Tibial nerve (tissue), 4 donors: ENCODE measurements at places on chromosomes 6 and 20.

GRCh38 chr6:3557336-3557735 lies 100.5 kb upstream of the SLC22A23 start:
- DNase-seq = no peak
- no peak overlapping the region for H3K27ac ChIP-seq
- no peaks in the 10 kb centered on the region for H3K4me1 ChIP-seq
- H3K4me3 ChIP-seq = no peak overlapping the region

DNA sequence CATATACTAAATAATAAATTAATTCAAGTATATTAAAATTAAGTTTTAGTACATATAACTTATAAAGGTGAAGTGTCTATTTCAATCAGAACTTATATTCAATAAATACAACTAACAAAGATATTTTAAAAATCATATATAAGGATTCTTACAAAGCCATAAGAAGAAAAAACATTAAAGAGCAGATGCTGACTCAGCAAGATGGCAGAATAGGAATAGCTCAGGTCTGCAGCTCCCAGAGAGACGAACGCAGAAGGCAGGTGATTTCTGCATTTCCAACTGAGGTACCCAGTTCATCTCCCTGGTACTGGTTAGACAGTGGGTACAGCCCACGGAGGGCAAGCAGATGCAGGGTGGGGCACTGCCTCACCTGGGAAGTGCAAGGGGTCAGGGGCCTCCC lies 811.1 kb downstream of the EYS start:
- H3K27me3 ChIP-seq = no peaks in the 10 kb centered on the region
- no peaks in the 10 kb centered on the region for H3K4me1 ChIP-seq
- H3K27ac ChIP-seq = no peak overlapping the region
- H3K36me3 ChIP-seq = no peaks in the 10 kb centered on the region
- H3K4me3 ChIP-seq = no peak overlapping the region

GRCh38 chr20:51510936-51511605 lies 31.4 kb downstream of the NFATC2 start:
- H3K4me1 ChIP-seq = peaks cover 24% of the 10 kb centered on the region
- DNase-seq = no peak
- H3K27ac ChIP-seq = no peak overlapping the region
- H3K4me3 ChIP-seq = no peak overlapping the region
- no peaks in the 10 kb centered on the region for H3K27me3 ChIP-seq

DNA sequence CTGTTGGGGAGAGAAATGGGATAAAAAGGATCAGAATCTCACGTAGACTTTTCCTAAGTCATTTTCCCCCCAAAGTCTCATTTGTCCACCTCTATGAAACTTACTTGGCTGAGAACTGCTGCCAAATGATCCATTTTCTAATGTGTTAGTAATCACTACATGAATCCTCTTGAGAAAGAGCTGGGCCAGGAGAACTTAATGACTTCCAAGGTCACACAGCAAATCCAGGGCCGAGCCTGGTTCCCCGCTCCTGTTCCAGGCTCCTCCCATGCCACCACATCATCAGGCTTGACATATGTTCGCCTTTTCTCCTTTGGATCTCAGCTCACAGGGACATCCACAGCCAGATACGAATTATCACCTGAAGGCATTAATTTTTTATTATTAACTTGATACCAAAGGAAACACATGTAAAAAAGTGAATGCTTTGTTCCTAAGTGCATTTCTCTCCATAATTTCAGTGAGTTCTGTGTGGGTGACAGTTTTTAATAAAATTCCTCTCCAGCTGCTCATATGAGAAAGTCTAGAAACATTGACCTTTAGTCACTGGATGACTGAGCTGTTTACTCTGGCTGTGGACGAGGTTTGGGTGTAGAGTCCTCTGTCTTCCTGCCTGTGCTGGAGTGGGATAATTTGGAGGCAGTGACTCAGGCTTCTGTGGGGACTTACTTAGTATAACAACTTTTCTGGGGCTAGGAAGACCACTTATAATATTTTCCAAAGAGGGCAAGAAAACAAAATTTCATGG lies 276.3 kb downstream of the PAX1 start:
- H3K27ac ChIP-seq = peak overlapping the region; percentile 13
- H3K27me3 ChIP-seq = no peaks in the 10 kb centered on the region
- no peak overlapping the region for H3K4me3 ChIP-seq
- no peaks in the 10 kb centered on the region for H3K4me1 ChIP-seq
- H3K36me3 ChIP-seq = no peaks in the 10 kb centered on the region

DNA sequence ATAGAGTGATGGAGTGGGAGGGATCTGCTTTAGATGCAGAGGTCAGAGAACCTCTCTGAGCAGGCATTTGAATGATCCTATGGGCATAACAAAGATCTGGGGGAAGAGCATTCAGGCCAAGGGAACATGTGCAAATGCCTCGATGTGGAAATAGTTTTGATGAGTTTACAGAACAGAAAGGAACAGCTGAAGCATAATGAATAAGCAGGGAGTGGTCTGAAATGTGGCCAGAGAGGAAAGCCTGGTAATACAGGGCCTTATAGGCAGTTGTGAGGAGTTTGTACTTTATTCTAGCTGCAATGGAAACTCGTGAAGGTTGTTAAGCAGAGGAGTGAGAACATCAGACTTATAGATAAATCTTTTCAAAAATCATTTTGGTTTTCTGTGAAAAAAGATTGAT lies 33.0 kb upstream of the ME1 start:
- H3K27me3 ChIP-seq = no peaks in the 10 kb centered on the region
- no peak overlapping the region for H3K4me3 ChIP-seq
- H3K27ac ChIP-seq = no peak overlapping the region
- no peak for DNase-seq
- peaks cover 6% of the 10 kb centered on the region for H3K4me1 ChIP-seq

- DNase-seq = no peak
- no peaks in the 10 kb centered on the region for H3K36me3 ChIP-seq
- no peak overlapping the region for H3K4me3 ChIP-seq
- H3K27me3 ChIP-seq = no peaks in the 10 kb centered on the region
These were observed 160.4 kb downstream of the TMEM242 start for GRCh38 chr6:157162766-157163433.

DNA sequence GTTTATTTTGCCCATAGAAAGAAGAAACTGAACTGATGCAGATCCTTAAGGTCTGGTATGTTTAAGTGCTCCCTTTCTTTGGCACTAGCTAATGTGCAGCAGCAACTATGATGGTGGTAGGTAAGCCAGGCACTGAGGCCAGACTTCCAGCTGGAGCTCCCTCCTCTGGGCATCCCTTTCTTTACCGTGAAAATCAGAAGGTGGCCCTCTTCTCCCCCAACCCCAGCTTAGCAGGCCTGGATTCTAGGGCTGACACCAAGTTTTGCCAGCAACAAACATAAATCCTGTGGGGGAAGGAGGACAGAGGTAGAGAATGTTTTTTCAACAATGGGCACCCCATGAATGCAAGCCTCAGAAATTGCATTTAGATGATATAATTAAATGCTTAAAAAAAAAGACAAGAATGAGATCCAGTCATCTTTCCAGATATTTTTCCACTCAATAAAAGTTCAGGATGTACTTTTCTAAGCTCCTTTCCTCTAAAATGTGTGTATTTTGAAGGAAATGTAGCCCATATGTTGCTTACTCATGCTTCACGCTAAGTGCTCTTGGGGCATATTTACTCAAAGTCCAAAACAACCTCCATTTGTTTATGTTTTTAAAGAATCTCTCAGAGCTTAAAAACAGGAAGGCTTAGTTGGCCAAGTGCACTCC lies 123.9 kb upstream of the NXT1 start:
- no peaks in the 10 kb centered on the region for H3K27me3 ChIP-seq
- H3K27ac ChIP-seq = no peak overlapping the region

DNA sequence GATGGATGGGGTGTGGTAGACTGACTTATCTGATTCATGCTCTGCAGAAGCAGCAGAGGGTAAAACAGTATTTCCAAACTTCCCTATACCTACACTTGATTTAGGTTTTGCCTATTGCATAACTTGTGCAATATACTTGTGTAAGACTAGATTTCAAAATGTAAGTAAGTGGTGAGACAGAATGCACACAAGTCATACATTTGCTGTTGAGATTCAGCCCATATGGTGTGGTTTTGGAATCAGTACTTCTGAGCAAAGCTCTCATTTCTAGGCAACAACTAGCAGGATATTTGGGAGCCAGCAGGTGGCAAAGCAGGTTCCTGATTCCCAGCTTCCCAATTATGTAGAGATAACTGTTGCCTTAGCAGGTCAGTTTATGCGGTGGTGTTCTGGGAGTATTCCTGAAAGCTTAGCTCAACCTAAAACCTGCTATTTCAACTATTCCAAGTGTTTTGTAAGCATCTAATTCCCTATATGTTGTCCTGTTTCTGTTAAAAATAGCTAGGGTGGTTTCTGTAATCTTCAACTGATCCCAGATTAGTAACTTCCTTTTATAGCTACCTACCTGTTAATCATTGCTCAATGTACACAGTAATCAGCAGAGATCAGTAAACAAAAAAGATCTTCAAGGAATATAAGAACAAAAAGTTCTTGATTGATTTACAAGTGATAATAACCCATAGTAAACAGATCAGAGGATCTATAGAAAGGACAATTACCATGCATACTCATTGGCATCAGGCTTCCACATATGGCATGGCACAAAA lies 8.5 kb upstream of the FABP7 start:
- no peak overlapping the region for H3K27ac ChIP-seq
- no peak overlapping the region for H3K4me3 ChIP-seq
- no peaks in the 10 kb centered on the region for H3K27me3 ChIP-seq

DNA sequence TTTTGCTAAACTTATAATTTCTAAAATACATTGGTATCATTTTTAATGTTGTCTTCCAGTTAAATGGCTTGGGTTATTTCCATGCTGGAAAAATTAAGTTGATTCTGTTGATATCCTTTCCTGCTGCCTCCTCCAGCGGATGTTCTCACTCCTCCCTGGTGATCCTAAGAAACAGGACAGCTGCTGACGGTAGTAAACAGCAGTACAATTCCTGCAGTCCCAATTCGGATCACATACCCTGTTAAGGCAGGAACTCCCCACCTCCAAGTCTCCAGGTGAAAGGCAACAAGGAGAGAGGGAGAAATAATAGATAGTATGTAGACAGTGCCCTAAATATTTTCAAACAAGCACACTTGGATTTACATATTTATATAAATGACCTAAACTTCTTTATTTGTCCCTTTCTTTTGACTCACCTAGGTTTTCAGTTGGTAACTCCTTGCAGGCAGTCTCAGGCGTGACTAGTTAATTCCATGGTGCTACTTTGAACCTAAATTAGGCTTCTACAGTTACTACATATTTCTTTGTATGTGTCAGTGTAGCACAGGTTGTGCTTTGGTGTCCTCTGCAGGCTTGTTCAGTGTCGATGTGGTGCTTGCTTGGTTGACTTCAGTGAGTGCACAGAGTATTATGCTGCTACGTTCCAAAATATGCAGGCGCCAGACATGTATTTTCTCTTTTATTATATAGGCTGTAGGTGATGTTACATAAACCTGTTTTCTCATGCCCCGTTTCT lies 126.0 kb downstream of the ADGRB3 start:
- H3K36me3 ChIP-seq = no peaks in the 10 kb centered on the region
- H3K27me3 ChIP-seq = no peaks in the 10 kb centered on the region
- no peak for DNase-seq
- no peaks in the 10 kb centered on the region for H3K4me1 ChIP-seq

GRCh38 chr20:36167902-36168503 lies 13.5 kb downstream of the EPB41L1 start:
- peaks cover 6% of the 10 kb centered on the region for H3K36me3 ChIP-seq
- H3K27ac ChIP-seq = no peak overlapping the region
- no peaks in the 10 kb centered on the region for H3K27me3 ChIP-seq
- no peaks in the 10 kb centered on the region for H3K4me1 ChIP-seq
- no peak overlapping the region for H3K4me3 ChIP-seq

DNA sequence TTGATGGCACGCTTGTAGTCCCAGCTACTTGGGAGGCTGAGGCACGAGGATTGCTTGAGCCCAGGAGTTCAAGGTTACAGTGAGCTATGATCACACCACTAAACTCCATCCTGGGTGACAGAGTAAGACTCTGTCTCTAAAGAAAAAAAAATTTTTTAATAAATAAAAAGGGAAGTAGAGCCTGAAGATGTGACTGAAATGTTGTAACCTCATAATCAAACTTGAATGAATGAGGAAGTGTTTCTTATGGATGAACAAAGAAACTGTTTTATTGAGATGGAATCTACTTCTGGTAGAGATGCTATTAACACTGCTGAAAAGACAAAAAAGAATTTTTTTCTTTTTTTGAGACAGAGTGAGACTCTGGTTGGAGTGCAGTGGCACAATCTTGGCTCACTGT lies 6.7 kb downstream of the MAK start:
- H3K27ac ChIP-seq = no peak overlapping the region
- no peaks in the 10 kb centered on the region for H3K27me3 ChIP-seq
- DNase-seq = no peak
- H3K4me1 ChIP-seq = no peaks in the 10 kb centered on the region

DNA sequence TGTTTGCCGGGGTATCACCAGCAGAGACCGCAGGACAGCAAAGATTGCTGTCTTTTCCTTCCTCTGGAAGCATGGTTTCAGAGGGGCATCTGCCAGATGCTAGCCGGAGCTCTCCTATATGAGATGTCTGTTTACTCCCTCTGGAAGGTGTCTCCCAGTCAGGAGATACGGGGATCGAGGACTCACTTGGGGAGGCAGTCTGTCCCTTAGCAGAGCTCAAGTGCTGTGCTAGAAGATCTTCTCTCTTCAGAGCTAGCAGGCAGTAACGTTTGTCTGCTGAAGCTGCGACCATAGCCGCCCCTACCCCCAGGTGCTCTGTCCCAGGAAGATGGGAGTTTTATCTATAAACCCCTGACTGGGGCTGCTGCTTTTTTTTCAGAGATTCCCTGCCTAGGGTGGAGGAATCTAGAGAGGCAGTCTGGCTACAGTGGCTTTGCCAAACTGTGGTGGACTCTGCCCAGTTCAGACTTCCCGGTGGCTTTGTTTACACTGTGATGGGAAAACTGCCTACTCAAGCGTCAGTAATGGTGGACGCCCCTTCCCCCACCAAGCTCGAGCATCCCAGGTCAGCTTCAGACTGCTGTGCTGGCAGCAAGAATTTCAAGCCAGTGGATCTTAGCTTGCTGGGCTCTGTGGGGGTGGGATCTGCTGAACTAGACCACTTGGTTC lies 133.0 kb upstream of the FLRT3 start:
- no peak overlapping the region for H3K27ac ChIP-seq
- no peak for DNase-seq

- no peaks in the 10 kb centered on the region for H3K4me1 ChIP-seq
- H3K27ac ChIP-seq = no peak overlapping the region
- no peaks in the 10 kb centered on the region for H3K27me3 ChIP-seq
These were observed 68.1 kb upstream of the DTNBP1 start for GRCh38 chr6:15730922-15731321.

GRCh38 chr6:143810745-143811144 lies 32.4 kb upstream of the LTV1 start:
- DNase-seq = no peak
- no peak overlapping the region for H3K4me3 ChIP-seq
- H3K27me3 ChIP-seq = no peaks in the 10 kb centered on the region
- no peak overlapping the region for H3K27ac ChIP-seq
- H3K4me1 ChIP-seq = no peaks in the 10 kb centered on the region

- DNase-seq = no peak
- no peaks in the 10 kb centered on the region for H3K36me3 ChIP-seq
These were observed 110.9 kb downstream of the GMDS start for GRCh38 chr6:2134554-2134953.

- H3K36me3 ChIP-seq = no peaks in the 10 kb centered on the region
- no peak for DNase-seq
- H3K27me3 ChIP-seq = no peaks in the 10 kb centered on the region
- no peak overlapping the region for H3K4me3 ChIP-seq
- peaks cover 50% of the 10 kb centered on the region for H3K4me1 ChIP-seq
These were observed 443.8 kb downstream of the BCKDHB start for GRCh38 chr6:80550281-80550680.

GRCh38 chr6:71310261-71310660 lies 21.6 kb downstream of the OGFRL1 start:
- no peak overlapping the region for H3K27ac ChIP-seq
- H3K4me3 ChIP-seq = no peak overlapping the region
- H3K36me3 ChIP-seq = no peaks in the 10 kb centered on the region
- DNase-seq = no peak
